ENCODE measurements at places on chromosomes 4 and X.

DNA sequence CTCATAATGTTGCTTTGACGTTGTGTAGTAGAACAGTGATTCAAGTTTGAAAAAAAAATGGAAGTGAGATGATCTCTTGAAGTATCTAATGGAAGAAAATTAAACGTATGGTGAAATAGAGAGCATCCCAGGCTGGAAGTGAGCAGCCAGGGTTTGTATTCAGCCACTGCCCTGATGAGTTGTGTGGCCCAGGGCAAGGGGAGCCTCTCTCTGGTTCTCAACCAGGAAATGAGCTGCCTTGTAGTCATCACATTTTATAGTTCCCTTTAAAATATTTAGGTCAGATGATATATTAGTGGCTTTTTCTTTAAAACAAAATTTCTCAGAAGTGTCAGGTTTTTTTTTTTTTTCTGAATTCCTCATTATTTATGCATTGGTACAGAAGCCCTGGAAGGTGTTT is 150.3 kb downstream of the GPAT3 start:
- DNase-seq: no peak

- DNase-seq: no peak
Measured at GRCh38 chr4:20251031-20251795, 492 bp upstream of the SLIT2 start.

DNA sequence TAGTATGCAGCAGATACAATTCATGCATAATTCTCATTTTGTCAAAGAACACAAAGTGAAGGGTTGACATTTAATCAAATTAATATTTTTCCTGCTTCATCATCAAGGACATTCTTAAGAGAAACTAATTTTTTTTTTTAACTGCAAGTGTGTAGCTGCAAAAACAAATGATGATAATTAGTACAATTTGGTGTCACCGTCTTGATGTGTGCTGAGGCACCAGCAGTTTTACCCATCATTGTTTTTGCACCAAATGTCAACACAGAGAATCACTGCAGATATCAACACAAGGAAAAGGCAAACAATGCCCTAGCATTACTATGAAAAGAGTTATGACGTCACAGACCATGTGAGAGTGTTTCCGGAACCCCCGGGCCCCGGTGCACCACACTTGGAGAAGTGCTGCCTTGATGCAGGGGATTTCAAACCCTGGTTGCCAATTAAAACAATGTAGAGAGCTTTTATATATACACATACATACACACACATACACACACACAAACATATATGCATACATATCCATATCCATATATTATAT is 55.9 kb downstream of the AGA start:
- DNase-seq: no peak

DNA sequence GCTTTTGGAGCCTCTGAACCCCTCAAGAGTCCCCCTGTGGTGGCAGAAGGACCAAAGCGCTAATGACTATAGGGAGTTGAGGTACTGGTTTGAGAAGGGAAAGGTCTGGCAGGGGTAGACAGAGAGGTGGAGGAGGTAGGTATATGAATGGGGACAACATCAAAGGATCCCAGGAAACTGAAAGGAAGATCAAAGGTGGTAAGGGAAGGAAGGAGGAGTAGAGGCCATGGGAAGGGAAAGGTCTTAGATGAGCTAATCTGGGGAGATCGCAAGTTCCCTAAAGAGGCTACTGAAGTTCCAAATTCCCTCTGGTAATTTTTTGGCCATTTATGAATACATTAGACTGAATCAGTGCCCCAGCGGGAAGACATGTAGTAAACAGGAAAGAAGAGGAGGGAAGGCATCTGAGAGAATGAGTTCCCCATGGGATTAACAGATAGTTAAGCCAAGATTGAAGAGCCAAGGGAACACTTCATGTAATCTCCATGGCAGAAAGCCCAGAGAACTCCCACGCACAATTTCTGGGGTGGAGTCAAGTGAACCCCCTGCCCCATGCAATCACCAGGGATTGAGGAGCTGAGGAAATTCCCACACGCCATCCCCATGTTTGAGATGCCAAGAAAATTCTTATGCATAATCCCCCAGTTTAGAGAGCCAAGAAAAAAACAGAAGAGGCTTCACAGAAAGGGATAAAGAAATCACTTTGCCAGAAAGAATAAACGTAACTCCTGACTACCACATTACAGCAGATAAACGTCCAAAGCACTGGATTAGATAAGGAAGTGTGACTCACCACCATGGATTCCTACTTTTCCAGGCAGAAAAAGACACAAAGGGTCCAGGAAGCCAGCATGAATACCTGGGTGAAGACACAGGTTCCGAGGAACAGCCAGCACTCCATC is 25.8 kb downstream of the ZNF630 start:
- no peak for DNase-seq

GRCh38 chr4:55571806-55572205 is 20.2 kb downstream of the PDCL2 start:
- no peak for DNase-seq

GRCh38 chrX:3384327-3384726 is 37.9 kb upstream of the MXRA5 start:
- DNase-seq: no peak

GRCh38 chr4:121273191-121273590 is 107.6 kb downstream of the QRFPR start:
- no peak for DNase-seq

DNA sequence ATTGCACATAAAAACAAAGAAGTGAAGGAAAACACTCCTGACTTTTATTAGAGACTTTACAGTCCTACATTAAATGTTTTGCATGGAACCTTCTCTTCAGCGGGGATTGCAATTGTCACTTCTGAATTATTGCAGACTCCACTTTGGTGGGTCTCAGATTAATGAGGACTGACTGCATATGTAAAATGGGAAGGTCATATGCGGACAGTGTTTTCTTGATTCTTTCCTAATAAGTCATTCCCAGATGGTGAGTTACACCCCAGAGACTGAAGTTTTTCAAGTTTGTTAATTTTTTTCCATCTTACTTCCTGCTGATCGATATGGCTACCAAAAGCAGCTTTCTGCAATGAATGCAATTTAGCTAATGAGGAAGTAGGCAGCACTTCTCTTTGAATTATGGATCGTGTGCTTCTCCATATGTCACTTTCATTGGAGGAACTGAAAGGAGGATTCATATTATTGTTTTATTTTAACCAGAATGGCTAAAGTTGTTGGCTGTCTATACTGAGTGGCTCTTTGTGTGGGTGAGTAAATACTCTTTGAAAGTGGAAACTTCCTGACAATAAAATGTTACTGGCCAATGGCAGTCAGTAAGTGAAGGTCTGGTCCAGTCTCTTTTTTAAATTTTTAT is 119.3 kb upstream of the CLNK start:
- DNase-seq: no peak

GRCh38 chr4:170805352-170805751 is 715.6 kb upstream of the AADAT start:
- no peak for DNase-seq

DNA sequence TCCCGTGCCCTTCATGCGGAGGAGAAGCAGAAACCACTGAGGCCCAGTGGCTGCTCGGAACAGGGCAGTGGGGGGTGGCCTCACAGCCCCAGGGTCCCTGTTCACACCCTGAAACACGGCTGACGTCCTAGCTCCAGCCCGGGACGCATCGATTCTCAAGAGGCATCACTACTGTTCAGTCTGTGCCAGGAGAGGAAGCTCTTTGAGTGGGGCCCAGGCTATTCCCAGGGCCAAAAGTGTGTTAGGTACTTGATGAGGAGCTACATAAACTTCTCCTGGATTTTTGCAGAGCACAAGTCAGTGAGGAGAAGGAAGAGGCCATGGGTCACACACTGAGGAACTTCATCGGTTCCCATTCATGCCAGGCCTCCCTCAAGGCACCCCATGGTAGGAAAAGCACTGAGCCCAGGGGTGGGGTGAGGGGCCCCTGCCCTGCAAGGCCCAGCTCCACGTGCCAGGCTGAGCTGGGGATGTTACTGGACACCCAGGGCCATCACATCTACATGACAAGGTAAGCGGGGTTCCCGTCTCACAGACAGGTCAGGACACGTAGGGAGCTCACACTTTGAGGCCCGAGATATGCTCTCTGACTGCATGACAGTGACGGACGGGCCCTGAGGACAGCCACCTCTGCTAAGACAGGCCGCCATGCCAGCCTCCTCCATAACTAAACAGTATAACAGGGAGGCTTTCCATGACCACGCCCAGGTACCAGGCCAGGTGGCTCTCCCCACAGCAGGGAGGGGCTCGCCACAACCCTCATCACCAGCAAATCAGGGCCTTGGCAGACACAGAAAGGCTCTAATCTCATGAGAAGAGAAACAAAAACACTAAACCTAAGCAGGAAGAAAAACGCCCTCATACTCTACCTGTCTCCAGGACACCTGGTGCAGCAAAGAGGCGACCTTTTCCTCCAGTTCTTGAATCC is 12.4 kb downstream of the TNIP2 start:
- no peak for DNase-seq

DNA sequence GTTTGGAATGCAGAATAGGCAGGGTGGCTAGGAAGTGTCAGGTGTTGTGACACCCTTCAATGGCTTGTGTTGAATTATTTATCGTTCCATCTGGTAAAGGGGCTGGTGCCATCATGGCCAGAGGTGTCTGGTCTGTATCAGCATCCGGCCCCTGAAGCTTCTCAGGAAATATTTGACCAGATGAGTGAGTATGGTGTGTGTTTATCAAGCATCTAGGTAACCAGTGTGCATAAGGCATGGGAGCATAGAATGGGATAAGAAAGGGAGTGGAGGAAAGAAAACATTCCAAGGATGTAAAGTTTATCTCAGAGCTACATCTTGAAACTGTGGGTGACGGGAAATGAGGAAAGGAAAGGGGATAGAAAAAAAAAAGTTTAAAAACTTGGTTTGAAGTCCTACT is 109.4 kb downstream of the KLHL4 start:
- no peak for DNase-seq

DNA sequence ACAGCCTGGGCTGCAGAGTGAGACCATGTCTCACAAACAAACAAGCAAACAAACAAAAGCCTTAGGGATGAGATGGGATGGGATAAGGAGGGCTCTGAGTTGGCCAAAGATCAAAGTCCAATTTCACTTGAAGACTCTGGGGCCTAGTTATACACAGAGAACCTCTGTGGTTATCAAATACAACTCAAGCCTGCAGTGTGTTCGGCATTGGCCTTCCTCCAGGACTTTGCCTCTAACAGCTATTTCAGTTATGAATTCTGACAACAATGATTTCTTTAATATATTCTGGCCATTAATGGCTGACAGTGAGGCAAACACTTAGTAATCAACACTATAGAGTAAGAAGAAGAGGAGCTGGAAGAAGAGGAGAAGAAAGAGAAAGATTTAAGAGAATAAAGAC is 171.1 kb downstream of the PDGFRA start:
- no peak for DNase-seq

DNA sequence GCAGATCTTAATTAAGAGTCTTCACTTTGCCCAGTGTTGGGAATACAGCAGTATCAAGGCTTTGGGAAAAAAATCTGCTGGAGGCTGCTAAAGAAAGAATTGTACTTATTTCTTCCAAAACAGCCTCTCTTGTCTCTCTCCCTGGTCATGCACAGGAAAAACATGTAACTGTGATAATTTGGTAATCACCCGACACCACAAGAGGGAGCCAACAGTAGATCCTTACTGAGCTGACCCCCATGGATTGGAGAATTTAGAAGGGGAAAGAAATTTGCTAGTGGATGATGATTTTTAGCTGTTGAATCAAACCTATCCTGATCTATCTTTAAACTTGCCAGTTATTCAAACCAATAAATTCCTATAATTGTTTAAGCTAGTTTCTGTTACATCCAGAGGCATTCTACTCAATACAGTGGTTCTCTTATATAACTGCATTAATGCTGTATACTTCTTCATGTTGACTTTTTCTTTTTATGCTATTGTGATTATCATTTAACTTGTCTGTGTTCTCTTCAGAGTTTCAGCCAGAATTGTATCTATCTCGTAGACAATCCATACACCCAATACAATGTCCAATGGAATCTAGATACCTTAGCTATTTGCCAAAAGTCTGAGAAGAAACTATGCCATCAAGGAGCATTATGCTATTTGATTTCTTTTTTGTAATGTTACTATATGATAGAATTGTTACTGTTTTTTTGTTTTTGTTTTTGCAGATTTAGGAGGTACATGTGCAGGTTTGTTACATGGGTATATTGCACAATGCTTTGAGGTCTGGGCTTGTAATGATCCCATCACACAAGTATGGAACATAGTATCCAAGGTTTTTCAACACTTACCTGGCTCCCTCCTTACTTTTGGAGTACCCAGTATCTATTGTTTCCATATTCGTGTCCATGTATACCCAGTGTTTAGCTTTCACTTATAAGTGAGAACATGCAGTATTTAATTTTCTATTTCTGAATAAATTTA is 31.3 kb upstream of the ARHGEF38 start:
- no peak for DNase-seq

DNA sequence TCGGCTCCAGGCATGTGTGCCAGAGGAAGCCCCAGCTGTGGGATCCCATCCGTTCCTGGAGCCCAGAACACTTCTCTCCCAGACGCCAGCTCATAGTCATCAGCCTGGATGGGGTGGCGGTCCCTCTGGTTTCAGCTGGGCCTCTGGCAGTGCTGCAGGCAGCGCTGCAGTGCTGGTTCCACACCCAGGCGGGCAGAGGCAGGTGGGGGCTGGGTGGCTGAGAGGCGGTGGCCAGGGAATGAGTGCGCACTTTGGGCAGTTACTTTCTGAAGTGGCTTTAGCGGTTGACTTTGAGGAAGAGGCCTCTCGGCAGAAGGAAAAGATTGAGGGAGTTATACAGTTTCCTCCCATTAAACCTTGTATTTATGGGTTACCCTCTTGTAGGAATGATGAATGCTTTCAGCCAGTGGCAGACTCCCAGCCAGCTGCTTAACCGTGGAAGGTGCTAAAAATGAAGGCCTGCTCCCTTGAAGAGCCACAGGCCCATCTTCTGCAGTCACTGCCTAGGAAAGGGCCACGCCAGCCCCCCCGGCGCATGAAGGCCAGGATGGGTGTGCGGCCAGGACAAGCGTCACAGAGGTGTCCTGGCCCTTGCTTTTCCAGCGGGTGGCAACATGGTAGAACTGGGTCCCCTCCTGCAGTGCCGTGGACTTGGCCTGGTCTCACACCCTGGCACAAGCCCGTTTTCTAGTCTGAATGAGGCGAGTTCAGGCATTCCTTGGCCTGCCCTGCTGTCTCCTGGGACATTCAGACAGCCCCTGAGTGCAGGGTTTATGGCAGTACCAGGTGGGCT is 9.9 kb downstream of the TADA2B start:
- no peak for DNase-seq

DNA sequence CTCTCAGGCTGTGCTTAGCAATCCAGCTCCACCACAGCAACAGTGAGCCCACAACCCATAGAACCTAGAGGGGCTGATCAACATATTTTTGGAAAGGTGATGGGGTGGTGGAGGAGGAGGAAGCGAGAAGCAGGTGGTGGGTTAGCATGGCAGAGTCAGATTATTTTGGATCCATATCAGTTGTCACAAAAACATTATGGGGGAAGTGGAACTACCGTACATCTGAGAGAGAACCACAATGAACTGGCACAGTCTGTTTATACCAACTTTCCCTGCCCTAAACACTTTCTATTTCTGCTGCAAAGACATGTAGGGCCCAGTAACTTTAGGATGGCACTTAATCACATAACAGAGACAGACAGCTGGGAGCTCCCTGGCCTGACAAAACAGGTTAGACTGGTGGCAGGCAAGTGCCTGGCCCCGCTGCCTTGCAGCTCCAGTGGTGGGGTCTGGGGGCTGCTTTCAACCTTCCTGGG is 4.3 kb downstream of the SLC9A7 start:
- no peak for DNase-seq

- DNase-seq: no peak
Measured at GRCh38 chr4:7587433-7588405, 153.0 kb upstream of the PSAPL1 start.

GRCh38 chr4:175407926-175408325 is 404.1 kb downstream of the GPM6A start:
- no peak for DNase-seq
